Cardiac septum (tissue), 1 donor: ENCODE measurements at places on chromosomes 7 and 10. TPM values are rescaled to one million over a fixed set of nuclear protein-coding genes. Genes with fewer than 3 reads are reported as not detected.

GRCh38 chr10:5507649-5508131 lies 8.3 kb upstream of the CALML5 start:
- DNase-seq, result no peak

DNA sequence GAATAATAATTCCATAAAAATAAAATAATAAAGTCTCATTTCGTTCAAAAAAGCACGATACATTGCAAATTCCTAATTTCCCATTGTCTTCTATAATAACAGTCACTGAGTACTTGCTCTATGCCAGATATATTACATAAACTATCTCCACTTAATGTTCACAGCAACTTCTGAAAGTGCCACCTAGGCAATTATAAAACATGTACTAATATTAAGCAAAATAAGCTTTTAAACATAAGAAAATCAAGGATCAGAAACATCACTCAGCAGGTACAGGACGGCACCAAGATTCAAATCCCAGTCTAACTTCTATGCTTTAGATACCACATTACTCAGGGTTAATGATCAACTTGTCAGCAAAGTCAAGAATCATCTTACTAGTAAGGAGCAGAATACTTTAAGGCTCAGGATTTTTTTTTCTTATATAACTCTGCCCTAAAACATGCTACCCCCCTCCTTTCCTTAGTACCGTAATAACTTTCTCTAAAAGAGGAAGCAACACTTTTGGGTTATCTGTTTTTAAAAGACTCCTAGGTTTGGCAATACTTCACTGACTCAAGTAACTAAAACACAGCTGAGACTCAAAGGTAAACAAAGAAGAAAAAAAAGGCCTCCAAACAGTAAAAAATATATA lies 51.3 kb downstream of the USP6NL start:
- no peak for DNase-seq

- no peak for DNase-seq
Observed at GRCh38 chr10:122420624-122421007, 33.8 kb upstream of the ARMS2 start.

PNLIPRP1 gene
- not detected for total RNA-seq

DKK1 gene
- total RNA-seq, result 0.19 TPM
